ENCODE measurements at places on chromosomes 2 and 18. TPM values are rescaled to one million over a fixed set of nuclear protein-coding genes. Genes with fewer than 3 reads are reported as not detected.

GRCh38 chr2:67234440-67234839 is 162.7 kb upstream of the ETAA1 start:
- DNase-seq: peak; percentile 14

The LOXHD1 gene
- total RNA-seq: not detected

The SLC16A14 gene
- 1.8 TPM for total RNA-seq

The RBM44 gene
- total RNA-seq: 0.53 TPM

The DUSP11 gene
- total RNA-seq: 37.2 TPM

The CXCR2 gene
- total RNA-seq: not detected

The TTC21B gene
- 24.3 TPM for total RNA-seq
